ENCODE measurements at places on chromosomes 7 and 10.

GRCh38 chr10:109480836-109481235 is 442.5 kb downstream of the XPNPEP1 start:
- DNase-seq: no peak

GRCh38 chr7:7110706-7111105 is 71.6 kb upstream of the C1GALT1 start:
- no peak for DNase-seq

DNA sequence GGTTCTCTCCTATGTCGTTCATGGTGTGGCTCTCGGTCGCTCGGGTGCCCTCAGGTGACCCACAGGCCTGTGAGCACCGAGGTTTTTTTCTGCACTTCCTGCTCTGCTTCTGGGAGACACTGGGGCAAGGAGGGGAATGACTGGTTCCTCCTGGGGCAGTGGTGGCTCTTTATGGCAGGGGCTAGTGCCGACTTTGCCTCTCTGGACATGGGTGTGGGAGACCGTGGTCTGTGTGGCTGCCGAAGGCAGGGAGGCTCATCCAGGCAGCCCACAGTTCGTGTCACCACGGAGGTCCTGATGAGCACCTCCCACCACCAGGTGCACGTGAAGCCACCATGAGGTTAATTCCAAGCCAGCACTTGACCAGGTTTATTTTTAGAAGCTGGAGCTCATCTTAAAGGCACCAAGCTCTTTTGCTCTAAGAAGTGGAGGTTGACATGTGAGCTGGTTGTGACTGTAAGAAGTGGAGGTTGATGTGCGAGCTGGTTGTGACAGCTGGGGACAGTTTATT is 24.7 kb upstream of the DPYSL4 start:
- DNase-seq: no peak

- no peak for DNase-seq
These were observed 33.5 kb downstream of the HSPA12A start for GRCh38 chr10:116708877-116709276.

- DNase-seq: no peak
These were observed 42.9 kb downstream of the PTPRN2 start for GRCh38 chr7:158544708-158545107.

DNA sequence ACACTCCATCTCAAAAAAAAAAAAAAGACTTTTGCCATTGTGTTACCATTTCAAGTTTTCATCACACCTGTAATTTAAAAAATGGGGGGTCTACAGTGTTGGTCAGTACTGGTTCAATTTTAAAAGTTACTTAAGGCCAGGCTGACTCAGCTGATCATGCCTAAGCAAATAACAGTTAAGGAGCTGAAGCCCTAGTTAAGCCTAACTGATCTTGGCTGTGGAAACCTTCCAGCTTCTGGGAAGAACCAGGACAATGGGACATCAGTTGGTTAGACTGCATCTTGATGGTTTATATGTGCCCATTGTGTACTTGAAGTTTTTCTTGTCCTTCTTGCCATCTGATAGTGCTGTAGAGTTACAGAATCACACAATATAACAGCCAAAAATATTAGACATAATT is 26.7 kb downstream of the VCL start:
- no peak for DNase-seq

GRCh38 chr7:146126767-146127509 is 10.3 kb downstream of the CNTNAP2 start:
- no peak for DNase-seq

GRCh38 chr7:43944286-43944685 is 18.1 kb downstream of the UBE2D4 start:
- no peak for DNase-seq

DNA sequence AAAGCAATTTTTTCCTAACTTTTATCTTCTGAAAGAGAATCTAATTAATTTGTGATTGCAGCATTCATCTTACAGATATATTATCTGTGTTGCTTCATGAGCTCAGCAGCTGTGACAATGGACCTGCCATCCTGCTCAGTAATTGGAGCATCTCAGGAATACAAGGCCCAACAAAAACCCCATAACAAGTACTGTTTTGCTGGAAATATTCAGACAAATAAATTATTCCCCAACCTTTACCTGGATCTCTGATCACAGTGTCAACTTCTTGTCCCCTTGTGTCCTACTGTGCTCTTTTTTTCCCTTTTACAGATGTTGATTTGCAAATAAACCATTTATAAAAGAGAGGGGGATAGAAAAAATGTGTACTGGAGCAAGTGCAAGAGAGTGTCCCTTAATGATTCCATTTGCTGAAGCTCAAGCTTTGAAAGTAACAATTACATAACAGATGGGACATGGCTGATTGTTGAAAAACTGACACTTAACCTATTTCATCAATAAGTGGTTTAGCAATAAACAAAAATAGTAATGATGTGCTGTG is 1063.4 kb upstream of the GHITM start:
- DNase-seq: no peak

- no peak for DNase-seq
These were observed 286.8 kb downstream of the RPS24 start for GRCh38 chr10:78320506-78320905.

Data from fibroblast of the conjunctiva (primary cell).